NCI-H187 treated with DMSO at 0.1 percent for 48 hours (cell line): ENCODE measurements at places on chromosomes 7 and 10.

DNA sequence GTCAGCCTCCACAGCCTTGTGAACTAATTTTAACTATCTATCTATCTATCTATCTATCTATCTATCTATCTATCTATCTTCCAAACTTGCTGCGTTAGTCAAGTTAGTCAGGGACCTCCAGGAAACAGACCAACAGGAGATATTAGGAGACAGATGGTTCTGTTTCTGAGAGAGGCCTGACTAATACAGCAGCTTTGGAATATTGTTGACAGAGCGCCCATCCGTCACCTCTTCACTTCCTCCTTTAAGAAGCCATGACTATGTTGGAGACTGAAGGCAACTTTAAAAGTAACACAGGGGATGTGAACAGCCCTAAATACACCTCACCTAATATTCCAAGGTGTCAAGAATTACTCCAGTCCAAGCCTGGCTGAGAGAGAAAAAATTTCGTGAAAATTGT lies 280.9 kb upstream of the IGFBP3 start:
- no peak for DNase-seq

DNA sequence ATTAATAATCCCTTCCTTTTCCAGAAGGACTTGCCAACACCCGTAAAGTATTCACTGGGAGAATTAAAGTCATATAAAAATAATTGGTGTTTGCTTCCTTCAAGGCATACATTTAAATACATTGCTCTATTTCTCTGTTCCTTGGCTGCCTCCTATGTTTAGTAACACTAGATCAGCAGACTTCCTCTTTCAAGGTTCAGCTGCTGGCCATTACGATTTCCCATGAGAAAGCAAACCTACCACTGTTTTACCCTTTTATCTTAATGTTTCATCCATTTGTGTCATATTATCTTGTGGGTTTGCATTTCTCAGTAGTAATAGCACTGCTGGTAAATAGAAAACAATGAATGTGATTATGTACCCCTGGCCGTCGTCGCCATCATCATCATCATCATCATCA lies 313.8 kb upstream of the BMPER start:
- DNase-seq, result no peak

GRCh38 chr10:21048068-21048467 lies 151.0 kb upstream of the NEBL start:
- DNase-seq, result no peak

GRCh38 chr10:45224219-45224841 lies 91.1 kb downstream of the OR13A1 start:
- DNase-seq, result no peak

- DNase-seq, result no peak
These were observed 9.9 kb upstream of the TM9SF3 start for GRCh38 chr10:96596422-96597407.

GRCh38 chr7:44216019-44216418 lies 15.2 kb downstream of the YKT6 start:
- no peak for DNase-seq

GRCh38 chr10:75288140-75288711 lies 52.5 kb upstream of the COMTD1 start:
- DNase-seq, result no peak

GRCh38 chr7:18573410-18574234 lies 78.1 kb downstream of the HDAC9 start:
- DNase-seq, result no peak

DNA sequence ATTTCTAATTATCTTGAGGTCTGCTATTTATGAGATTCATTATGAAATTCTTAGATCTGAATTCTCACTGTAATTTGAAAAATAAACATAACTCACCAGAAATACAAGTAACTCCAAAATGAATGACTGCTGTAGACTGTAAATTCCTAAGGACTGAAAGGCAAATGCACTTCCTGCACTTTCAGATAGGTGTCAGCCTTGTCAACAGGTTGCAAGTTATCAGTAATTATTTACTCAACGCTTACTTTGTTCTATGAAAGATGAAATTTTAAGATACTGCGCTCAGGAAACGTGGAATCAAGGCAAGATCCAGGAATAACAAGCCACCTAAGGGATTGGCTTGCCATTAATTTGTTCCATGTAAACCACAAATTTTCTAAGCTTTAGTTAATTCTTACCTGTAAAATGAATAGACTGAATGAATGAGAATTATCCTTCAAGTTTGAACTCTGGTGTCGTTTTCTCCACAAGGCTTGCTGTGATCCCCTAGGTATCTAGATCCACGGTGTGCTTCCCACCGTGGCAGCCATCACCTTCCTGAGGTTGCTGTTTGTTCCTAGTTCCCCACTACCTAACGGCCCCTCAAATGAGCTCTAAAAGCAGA lies 12.6 kb downstream of the DHX32 start:
- DNase-seq, result no peak

DNA sequence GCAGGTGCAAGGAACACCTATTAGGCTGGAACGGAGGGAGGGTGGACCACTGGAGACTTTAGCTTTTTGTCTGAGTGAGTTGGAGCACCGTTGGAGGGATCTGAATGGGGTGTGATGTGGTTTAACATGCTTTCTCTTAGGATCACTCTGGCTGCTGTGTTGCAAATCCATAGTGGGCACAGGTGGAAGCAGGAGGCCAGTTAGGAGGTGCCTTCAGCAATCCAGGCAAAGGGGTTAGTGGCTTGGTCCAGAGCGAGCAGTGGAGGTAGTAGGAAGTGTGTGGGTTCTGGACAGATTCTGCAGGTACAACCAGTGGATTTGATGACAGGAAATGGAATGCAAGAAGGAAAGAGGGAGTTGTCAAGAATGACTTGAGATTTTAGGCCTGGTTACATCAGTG lies 95.0 kb downstream of the MMRN2 start:
- no peak for DNase-seq

GRCh38 chr10:129725890-129726631 lies 238.0 kb downstream of the EBF3 start:
- no peak for DNase-seq

DNA sequence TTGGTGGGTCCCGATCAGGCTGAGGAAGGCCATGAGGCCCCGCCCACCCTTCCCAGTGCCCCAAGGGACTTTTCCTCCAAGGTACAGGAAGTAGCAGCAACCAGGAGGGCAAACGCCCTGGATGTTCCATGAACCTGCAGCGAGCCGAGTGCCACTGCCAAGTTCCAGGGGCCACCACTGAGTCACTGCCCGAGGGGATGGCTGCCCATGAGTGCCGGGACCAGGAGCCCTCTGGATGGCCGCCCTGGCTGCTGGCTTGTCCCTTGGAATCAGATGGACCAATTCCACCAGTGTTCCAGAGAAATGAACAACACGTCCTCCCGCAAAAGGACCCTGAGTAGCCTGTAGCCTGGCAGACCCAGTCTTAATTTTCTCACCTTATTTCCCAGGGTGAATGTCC lies 74.2 kb downstream of the ZRANB1 start:
- no peak for DNase-seq

GRCh38 chr10:125190946-125191345 lies 30.6 kb upstream of the CTBP2 start:
- no peak for DNase-seq

GRCh38 chr7:94679358-94679757 lies 23.4 kb upstream of the SGCE start:
- DNase-seq, result no peak

GRCh38 chr7:129530795-129531391 lies 28.6 kb downstream of the SMKR1 start:
- DNase-seq, result no peak

GRCh38 chr7:36887969-36888368 lies 163.7 kb upstream of the AOAH start:
- no peak for DNase-seq

DNA sequence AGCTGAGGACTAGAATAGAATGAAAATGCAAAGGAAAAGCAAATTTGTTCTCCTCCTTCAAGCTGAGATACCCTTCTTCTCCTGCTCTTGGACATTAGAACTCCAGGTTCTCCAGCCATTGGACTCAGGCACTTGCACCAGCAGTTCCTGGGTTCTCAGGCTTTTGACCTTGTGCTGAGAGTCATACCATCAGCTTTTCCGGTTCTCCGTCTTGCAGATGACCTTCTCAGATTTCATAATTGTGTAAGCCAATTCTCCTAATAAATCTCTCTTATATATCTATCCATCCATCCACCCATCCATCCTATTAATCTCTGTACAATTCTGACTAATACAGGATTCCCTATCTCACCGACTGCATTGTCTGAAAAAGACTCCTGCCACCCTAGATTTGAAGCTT lies 108.3 kb downstream of the AHR start:
- DNase-seq, result no peak

DNA sequence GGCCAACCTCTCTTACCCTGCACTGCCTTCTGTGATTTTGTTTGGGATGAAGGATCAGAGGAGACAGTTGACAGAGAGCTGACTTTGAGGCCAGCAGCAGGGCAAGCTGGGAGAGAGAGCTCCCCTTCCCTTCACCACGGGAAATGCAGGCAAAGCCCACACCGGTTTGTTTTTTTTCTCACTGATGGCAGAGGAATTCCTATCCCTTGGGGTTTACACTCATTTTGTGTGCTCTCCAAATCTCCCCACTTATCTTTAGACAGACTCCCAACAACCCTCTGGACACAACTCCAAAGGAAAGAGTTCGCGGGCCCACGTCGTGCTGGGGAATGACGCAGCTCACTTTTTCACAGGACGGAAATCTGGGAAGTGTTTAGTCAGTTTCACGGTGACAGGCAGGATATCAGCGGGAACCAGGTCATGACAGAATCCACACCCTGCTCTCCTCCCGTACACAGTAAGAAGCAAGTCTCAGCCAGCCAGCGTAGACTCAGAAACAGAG lies 68.3 kb upstream of the FAM171A1 start:
- no peak for DNase-seq

GRCh38 chr10:97069576-97070362 lies 116.0 kb downstream of the SLIT1 start:
- no peak for DNase-seq

DNA sequence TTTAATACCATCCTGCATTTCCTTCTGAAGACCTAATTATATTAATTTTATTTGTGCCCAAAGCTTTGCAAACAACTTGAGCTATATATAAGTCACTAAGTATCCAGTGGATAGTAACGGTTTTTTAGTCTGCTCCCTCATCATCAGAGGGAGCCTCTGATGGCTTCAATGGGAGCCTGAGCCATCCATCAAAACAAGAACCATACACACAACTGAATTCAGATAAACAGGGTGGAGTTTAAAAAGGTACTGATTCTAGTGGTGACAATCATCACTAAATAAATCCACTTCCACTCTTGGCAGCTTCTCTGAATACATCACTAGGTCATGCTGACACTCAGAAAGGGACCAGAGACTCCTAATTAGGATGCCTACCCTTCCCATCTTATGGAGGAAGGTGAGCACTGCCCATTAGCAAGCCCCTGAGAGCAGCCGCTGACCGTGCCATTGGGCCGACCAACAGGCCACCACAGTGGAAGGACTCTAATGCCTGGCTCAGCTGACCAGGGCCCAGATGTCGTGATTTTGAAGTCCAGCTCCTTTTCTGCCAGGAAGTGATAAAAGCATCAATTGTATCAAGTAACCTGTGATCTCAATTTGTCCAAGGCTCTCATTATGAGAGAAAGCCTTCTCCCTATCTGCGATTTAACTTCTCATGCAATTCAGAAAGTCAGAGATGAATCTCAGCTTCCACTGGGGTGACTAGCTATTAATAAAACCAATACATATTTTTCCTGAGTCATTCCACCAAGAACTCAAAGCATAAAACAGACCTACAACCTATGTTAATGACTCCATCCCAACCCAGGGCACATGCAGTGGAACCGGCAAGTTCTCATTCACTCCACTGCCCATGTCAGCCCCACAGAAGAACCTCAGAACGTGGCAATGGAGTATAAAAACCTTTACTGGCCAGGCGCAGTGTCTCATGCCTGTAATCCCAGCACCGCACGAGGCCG lies 13.1 kb downstream of the VOPP1 start:
- no peak for DNase-seq

GRCh38 chr7:79185605-79186004 lies 267.9 kb downstream of the MAGI2 start:
- no peak for DNase-seq

- DNase-seq, result no peak
These were observed 17.2 kb downstream of the TAS2R60 start for GRCh38 chr7:143460271-143460979.

GRCh38 chr10:69655868-69656555 lies 26.0 kb downstream of the FAM241B start:
- DNase-seq, result no peak

- no peak for DNase-seq
These were observed 15.5 kb upstream of the SP4 start for GRCh38 chr7:21412410-21412851.

GRCh38 chr10:54983255-54983654 lies 182.2 kb upstream of the PCDH15 start:
- no peak for DNase-seq

DNA sequence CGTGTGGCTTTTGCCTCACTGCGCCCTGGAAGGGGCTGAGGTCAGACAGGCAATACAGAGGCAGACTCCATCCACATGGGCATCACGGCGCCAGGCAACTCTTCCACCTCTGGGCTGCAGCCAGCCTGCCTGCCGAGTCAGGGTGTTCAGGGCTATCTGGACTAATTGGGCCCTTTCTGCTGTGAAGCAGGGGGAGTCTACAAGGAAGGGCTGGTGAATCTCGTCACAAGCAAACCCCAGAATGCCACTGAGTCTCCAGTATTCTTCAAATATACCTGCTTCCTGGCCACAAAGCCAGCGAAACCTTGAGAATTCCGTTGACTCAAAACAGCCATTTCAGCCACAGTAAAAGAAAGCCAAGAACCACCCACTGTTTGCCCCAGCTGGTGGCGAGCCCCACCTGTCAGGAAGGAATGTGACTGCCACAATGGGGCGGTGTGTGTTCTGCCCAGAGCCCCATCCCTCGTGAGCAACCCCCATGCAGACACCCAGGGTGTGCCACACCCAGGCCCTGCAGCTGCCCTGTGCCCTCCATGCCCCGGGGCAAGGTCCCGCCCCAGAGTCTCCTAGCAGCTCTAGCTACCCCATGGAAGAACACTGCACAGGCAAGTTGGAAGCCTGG lies 117.3 kb downstream of the FAM53B start:
- no peak for DNase-seq

DNA sequence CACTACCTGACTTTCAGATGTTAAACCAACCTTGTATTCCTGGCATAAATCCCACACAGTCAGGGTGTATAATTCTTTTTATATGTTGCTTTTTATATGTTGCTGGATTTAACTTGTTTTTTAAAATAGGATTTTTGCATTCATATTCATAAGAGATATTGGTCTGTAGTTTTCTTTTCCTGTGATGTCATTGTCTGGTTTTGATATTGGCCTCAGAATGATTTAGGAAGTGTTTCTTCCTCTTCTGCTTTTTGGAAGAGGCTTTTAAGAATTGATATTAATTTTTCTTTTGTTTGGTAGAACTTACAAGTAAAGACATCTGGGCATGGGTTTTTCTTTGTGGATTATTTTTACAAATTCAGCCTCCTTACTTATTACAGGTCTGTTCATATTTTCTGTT lies 93.1 kb downstream of the CARD11 start:
- DNase-seq, result no peak

GRCh38 chr7:138726288-138726687 lies 25.1 kb upstream of the SVOPL start:
- DNase-seq, result no peak
